ENCODE measurements at places on chromosomes 6 and 20.

GRCh38 chr6:128666405-128666804, 146.0 kb upstream of the PTPRK start:
- no peak for DNase-seq

DNA sequence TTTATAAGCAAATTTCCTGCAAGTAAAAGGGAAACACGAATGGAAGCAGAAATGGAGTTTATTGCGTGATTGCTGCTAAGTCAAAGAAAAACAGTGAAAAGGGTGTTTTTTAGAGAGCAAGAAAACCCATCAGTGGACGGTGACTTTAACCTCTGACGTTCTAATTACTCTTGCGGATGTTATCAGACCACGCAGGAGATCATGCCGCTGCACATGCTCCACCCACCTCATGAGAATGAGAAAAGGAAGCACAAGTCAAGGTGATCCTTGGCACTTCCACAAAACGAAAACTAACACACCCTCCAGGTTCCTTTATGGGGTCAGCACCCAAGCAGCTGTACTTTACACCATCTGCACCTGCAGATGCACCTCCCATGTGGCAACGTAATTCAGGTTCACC, 45.0 kb downstream of the LYRM4 start:
- DNase-seq = no peak

DNA sequence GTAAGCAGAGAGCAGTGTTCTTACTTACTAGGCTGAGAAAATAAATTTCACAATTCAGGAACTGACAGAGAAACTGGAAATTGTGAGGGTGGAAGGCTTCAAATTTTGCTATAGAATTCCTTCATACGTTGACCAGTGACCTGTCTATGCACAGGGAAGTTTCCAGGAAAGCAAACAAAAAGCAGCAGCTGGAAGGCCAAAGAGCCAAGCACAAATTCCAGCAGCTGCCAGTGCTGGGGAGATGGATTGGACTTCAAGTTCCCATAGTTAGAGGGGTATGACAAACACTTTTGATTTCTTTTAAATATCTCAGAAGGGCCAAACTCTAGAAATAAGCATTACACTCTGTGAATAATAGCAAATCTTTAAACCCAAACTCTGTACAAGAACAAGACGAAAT, 299.1 kb upstream of the KCNQ5 start:
- DNase-seq = no peak

GRCh38 chr6:125746019-125746414, 3.4 kb upstream of the HEY2 start:
- DNase-seq = no peak

DNA sequence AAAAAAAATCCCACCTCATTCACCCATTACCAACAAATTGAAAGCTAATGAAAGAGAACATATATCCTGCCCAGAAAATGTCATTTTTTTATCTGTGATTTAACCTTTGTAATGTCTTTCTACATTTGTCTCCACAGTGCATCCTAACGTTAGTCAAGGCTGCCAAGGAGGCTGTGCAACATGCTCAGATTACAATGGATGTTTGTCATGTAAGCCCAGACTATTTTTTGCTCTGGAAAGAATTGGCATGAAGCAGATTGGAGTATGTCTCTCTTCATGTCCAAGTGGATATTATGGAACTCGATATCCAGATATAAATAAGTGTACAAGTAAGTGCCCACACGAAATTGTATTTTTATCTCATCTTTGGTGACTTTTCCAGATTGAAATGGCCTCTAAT, 30.0 kb downstream of the RSPO3 start:
- no peak for DNase-seq

- peak; percentile 80 for DNase-seq
Measured at GRCh38 chr20:56628873-56629463, at the start of gene TFAP2C. TSS of gene TFAP2C (plus strand) at chr20:56629306. CDS start at chr20:56629545, 239 bp downstream.

DNA sequence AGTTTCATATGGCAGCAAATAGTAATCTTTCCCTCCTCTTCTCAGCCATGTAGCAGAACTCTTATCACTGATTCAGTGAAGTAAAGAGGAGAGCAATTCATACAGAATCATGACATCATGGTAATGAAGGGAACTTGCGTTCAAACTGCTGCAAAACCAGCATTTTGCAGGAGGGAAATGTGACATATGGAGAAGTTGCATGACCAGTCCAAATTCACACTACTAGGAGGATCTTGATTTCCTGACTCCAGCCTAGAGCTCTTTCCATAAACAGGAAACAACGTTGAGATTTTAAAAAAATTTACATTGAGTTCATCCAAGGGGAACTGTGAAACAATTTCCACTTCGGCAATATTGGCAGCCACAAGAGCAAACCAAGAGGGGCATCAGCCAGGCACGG, 63.8 kb downstream of the MBOAT1 start:
- DNase-seq = no peak

GRCh38 chr6:12776291-12776690, 59.7 kb downstream of the PHACTR1 start:
- no peak for DNase-seq

GRCh38 chr6:111727802-111728201, 122.1 kb upstream of the TRAF3IP2 start:
- no peak for DNase-seq

DNA sequence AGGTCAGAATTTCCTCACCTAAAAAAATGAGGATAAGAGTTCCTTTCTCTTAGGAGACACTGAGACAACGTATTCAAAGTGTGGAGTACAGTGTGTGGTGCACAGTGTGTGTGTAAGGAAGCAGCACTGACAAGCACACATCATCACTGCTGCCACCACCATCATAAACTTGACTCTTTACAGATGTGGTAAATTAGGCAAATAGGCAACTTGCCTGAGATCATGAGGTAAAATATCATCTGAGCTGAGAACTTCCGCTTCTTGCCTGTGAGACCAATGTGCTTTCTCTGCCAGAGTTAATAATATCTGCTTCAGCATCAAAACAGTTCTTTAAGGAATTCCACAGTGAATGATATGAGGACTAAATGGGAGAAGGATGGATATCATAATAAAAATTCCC, 52.7 kb downstream of the LYRM4 start:
- DNase-seq = no peak

GRCh38 chr6:142071981-142072380, 60.7 kb upstream of the GJE1 start:
- DNase-seq = no peak

DNA sequence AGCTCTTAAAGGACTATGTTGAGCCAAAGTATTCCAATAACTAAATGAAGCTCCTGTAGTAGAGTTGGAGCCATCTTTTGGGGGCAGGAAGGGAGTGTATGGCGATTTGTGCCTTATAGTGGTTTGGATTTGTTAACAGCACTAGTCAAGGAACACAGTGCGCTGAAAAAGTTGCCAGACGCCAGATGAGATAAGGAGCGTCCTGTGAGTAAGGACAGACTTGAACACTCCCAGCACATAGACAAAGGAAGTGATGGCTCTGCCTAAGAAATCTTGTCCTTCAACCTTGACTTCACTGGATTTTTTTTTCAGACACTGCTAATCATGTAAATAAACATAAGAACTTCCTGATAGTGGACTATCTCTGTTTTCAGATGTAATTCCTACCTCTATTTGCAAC, 136.9 kb downstream of the TRMT11 start:
- DNase-seq = no peak

GRCh38 chr20:4281258-4282055, 266.1 kb upstream of the RNF24 start:
- no peak for DNase-seq

DNA sequence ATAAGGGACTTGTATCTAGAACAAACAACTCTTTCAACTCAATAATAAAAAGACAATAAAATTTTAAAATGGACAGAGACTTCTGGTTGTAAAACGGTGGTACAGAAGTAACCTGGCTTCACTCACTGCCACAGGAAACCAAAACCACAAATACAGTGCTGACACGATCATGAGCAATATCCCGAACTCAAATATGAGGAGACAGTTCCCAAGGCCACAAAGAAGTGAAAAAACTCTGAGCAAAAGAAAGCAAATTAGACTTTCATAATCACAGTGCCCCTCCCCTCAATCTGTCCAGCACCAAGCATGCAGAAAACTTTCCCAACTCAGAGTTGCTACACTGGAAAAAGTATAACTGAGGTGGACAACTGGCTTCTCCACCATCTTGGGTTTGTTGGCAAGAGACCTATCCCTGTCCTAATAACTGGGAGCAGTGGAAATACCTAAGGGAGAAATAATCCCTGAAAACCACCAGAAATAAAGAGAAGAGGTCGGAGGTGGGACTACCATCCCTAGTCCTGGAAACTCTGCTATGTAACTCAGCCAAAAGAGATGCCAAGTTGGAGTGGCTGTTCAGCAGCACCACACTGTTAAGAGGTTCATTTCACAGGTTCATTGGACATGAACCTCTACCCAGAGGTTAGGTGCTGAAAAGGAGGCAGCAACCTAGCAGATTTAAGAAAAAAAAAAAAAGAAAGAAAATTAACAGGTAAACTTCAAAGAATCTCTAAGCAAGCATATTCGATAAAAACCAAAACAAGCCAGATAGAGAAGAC, 55.5 kb downstream of the REV3L start:
- no peak for DNase-seq

GRCh38 chr6:130183271-130184222, 39.2 kb downstream of the SAMD3 start:
- DNase-seq = no peak

DNA sequence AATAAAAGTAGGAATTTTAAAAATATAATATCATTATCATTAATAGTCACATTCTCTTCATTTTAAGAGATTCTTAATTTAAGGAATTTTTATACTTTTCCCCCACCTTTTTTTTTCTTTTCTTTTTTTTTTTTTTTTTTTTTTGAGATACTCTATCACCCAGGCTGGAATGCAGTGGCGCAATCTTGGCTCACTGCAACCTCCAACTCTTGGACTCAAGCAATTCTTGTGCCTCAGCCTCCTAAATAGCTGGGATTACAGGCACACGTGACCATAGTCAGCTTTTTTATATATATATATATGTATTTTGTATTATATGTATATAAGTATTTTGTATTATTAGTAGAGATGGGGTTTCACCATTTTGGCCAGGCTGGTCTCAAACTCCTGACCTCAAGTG, 457.7 kb downstream of the CDKAL1 start:
- no peak for DNase-seq

DNA sequence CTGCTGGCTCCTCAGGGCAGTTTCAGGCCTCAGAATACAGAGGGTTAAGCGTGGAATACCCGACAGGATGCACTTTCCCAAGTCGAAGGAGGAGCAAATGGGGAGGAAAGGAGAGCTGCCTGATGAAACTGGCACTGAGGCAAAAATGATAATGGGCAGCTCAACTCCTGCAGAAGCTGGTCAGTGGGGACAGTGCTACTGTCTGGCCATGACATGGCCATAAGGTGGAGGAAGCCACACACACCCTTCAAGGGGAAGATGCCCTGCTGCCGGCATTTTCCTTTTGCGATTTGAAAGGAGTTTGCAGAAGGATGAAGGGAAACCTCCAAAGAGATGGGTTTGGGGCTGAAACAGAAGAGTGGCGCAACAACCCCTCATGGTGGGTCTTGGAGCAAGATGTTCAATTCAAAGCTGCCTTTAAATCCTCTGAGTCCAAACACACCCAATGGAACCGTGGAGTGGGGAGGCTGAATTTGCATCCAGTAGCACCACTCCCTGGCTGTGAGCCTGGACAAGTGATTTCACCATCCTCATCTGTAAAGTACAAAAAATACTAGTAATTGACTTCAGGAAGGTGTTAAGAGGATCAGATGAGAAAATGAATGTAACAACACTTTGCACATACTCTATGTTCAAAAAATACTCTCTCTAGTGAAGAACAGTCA, 3.2 kb downstream of the ADIG start:
- no peak for DNase-seq

- DNase-seq = no peak
Measured at GRCh38 chr6:47836046-47836445, 54.2 kb downstream of the OPN5 start.

GRCh38 chr20:36243726-36244125, 7.4 kb downstream of the AAR2 start:
- DNase-seq = no peak

DNA sequence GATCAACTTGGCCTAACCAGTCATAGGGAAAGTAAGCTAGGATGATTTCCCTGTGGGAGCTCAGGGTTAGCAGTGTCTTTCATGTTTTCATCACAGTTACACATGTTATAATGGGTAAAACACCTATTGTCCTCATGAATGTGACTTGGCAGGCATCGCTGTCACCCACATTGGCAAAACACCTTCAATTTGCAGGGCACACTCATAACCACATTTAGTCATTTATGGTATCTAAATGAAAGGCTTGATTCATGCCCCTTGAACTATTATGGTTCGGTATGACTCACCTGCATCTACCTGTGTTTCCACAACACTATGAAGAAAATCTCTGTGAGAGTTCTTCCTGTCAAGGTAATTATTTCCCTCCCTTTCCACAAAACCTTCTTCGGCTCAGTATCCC, 49.2 kb downstream of the FRK start:
- no peak for DNase-seq

DNA sequence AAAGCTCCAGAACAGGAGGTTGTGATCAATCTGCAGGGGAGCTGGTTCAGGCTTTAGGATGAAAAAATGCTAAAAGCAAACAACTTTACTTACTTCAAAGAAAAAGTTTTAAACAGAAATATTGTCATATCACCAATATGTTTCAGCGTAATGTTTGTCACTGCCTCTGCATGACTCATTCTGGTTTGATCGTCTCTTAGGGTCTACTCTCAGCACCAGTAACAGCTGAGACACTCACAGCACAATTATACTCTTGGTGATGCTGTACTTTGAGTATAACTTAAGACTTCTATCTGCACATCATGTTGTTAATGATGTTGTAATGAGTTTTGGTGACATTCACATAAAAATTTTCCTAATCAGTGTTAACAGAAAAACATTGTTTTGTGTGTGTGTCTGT, 665.4 kb downstream of the EPM2A start:
- DNase-seq = no peak

DNA sequence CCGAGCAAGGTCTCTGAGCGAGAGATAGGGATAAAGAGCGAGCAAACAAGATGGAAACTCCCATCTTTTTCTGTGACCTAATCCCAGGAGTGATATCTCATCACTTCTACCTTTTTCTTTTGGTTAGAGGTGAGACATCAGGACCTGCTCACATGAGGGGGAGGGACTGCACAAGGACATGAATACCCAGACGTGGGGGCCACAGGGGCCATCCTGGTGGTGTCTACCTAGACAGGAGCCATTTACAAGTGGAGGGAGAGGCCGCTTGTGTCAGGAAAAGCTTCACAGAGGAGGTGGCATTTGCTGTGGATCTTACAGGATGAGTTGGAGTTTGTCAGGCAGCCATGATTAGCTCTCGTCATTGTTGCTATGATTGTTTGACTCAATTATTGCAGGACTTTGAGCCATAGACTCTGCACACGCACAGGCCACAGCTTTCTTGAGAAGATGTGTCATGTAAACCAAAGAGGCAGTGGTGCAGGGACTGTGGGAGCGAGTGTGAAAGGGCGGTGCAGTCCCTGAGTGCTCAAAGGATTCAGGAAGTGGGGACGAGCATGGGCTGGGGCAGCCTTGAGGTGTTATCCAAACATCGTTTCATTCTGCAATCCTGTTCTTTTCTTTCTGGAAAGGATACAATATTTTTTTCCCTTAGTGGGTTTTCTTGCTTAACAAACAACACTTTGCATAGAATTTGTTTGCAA, 7.7 kb downstream of the NPEPL1 start:
- DNase-seq = peak; percentile 40

Data from Right ventricle myocardium inferior (tissue), 1 donor.